Stimulated activated CD4-positive, alpha-beta T cell treated with anti-CD3 and anti-CD28 coated beads, Interleukin-4, amount 100 ng/mL, for 24 hours (primary cell): ENCODE measurements at places on chromosomes 6 and 20.
A peak's percentile ranks its signal among the peaks of the same experiment; 100 is the strongest.

DNA sequence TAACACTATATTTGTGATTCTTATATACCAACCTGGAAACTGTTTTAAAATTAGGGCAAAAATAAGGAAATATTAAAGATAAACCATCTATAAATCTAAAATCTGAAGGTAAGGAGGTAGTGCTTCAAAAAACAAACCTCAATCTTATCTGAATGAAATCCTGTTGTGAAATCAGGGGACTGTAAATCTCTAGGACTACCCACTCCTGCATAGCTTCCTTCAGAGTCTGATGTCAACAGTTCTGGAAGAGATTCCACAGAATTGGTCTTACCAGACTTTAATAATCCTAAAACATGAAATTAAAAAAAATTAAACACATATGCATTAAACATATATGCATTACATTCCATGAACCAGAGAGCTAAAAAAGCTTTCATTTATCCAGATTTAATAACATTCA, 51.4 kb downstream of the IBTK start:
- no peak for DNase-seq

- peak; percentile 49 for DNase-seq
Measured at GRCh38 chr6:14660806-14661579, 543.4 kb downstream of the CD83 start.

GRCh38 chr20:34528921-34529297, 12.7 kb downstream of the DYNLRB1 start:
- DNase-seq: no peak

GRCh38 chr20:1486566-1486965, 4.7 kb downstream of the SIRPB2 start:
- no peak for DNase-seq

DNA sequence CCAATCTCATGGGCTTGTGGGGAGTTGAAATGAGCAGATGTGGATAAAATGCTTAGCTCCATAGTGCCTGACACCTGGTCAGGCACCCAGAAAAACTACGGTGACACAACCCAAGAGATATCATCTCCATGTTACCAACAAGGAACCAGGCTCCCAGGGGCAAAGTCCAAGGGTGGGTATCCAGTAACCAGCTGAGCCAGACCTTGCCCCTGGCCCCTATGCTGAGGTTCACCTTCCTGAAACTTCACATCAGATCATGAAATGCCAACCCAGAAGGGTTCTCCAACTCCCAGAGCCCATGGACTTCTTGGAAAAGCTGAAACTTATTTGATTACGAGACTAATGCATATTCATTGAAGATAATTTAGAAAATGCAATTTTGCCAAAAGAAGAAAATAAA, 141.8 kb upstream of the KCNG1 start:
- DNase-seq: no peak

DNA sequence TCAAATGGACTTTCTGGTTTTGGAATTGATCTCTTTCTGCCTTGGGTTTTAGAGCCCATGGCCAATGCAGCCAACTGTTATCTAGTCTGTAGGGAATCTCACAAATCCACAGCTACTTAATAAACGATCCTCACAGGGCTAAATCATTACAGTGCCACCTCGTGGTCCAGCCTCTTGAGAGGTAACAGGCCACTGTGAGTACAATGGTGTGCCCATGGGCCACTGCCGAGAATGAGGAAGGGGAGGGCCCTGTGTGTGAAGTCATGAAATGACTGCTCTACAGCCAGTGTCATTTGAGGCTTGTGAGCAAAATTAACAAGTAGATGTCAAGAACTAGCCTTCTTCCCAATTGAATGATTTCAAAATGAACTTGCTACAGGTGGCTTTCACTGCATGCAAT, 54.3 kb upstream of the GMPR start:
- DNase-seq: no peak
